ENCODE measurements at places on chromosomes 16 and 17.

- DNase-seq: no peak
Observed at GRCh38 chr17:77957235-77957856, 1.2 kb upstream of the TNRC6C start.

- DNase-seq: no peak
Observed at GRCh38 chr17:57687642-57688041, 57.5 kb downstream of the CCDC182 start.

DNA sequence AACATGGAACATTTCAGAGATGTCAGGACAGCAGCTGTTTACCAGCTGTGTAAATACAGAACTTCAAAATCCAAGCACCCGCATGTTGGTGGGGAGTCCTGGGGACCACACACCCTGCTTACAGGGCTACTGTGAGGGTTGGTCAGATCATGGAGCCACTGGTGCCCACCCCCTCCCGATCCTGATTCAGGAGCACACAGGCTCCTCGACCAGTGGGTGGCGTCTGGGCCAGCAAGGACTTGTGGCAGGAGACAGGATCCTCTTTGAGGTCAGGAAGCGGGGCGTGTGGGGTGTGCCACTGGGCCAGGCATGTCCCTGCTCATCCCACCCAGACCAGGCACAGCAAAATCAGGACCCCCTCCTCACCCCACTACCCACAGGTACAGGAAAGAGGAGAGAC is 83.6 kb downstream of the SDK2 start:
- DNase-seq: no peak

GRCh38 chr16:85897382-85897781 is 1.6 kb upstream of the IRF8 start:
- DNase-seq: no peak

- DNase-seq: no peak
Observed at GRCh38 chr16:89291363-89291762, 73.9 kb downstream of the ZNF778 start.

GRCh38 chr16:11677451-11677951 is 9.2 kb downstream of the SNN start:
- DNase-seq: no peak

GRCh38 chr16:68082629-68083238 is 2.4 kb upstream of the NFATC3 start:
- no peak for DNase-seq

DNA sequence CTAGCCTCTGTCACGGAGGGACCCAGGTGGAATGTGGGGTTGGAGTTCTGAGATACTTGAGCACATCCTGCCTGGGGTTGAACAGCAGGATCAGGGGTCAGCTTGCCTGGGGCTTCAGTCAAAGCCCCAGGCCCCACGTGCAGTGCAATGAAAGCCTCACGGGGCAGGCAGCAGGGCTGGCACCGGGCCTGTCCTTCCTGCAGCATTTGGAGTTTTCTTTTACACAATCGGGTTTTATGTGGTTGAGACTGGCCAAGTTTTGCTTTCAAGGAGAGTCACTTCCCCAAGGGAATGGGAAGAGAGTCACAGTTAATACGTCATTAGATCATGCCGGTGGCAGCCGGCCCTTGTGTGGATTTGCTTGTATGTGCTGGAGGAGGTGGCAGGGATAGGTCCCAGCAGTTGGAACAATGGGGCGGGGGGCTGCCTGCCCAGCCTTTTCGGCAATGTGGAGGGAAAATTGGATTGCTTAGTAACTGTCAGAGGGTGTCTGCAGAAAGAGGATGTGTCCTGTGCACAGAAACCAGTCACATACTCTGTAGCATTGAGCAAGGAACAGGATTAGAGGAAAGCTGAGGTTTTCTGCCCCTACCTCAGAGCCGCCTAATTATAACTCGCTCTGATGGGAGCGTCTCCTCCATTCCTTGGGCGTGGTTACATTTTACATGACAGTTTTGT is 4.5 kb downstream of the RMI2 start:
- no peak for DNase-seq

DNA sequence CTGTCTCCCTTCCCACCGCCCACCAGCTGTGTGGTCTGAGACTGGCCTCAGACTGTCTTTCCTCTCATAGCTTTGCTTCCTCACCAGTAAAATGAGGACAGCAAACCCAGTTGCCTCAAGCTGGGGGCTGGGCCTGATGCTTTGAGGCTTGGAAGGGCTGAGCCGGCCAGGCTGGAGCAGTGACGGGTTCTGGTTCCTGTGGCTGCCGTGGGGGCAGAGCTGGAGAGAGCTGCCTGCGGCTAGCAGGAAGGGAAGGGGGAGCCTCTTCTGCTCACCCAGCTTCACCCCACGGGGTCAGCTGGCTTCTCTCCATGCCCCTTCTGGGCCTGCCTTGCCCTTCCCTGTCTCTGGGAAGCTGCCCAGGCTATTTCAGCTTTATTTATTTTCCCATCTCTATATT is 23.7 kb downstream of the LASP1 start:
- DNase-seq: no peak

- no peak for DNase-seq
Observed at GRCh38 chr16:60608971-60609370, 1427.3 kb downstream of the CDH8 start.

Measured in NCI-H2081 treated with DMSO at 0.1 percent for 48 hours (cell line).